Fibroblast of skin of right biceps (primary cell): ENCODE measurements at places on chromosomes 7 and 10.

GRCh38 chr7:2029936-2030335, 202.8 kb downstream of the MAD1L1 start:
- DNase-seq, result no peak

- DNase-seq, result no peak
Measured at GRCh38 chr7:123372368-123372767, 162.0 kb downstream of the IQUB start.

- no peak for DNase-seq
Measured at GRCh38 chr10:132149271-132149670, 37.5 kb upstream of the DPYSL4 start.

- DNase-seq, result peak; percentile 11
Measured at GRCh38 chr10:17687117-17687831, 43.3 kb downstream of the STAM start.

DNA sequence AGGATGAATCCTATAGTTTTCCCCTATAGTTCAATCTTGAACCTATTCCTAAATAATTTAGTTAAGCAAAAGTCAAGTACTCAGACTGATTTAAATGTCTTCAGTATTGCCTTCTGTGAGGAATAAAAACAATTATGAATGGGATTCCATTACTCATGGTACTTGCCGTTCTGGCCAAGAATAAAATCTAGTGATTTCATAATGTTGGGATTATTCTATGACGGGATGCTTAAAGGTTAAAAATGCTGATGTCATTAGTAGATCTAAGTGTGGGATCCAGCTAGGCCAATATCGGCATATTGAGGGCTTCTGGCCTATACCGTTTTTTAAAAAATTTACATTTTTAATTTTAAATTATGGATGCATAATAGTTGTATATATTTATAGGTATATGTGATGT, 5.3 kb downstream of the BPGM start:
- no peak for DNase-seq

GRCh38 chr7:107907790-107908189, 16.8 kb downstream of the DLD start:
- DNase-seq, result no peak

DNA sequence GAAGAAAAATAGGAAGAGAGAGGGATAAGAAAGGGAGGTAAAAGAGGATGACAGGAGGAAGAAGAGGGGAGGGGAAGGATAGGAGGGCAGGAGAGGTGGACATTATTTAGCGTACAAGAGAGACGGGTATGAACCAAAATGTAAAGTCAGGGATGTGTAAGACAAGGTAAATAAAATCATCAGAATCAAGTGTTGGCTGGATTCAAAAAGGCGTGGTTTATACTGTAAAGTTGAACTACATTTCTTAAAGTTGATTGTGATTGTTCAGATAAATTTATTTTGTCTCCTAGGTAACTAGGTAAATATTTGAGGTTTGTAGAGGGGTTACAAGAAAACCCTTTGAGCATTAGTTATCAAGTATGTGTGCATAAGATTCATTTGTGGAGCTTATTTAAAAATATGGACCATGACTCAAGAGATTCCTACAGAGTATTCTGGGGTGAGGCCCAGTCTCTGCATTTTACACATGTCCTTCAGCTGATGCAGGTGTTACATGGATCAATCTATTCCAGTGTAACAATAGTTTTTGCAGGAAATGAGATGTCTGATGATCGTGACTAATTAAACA, 512.1 kb upstream of the MBL2 start:
- no peak for DNase-seq

DNA sequence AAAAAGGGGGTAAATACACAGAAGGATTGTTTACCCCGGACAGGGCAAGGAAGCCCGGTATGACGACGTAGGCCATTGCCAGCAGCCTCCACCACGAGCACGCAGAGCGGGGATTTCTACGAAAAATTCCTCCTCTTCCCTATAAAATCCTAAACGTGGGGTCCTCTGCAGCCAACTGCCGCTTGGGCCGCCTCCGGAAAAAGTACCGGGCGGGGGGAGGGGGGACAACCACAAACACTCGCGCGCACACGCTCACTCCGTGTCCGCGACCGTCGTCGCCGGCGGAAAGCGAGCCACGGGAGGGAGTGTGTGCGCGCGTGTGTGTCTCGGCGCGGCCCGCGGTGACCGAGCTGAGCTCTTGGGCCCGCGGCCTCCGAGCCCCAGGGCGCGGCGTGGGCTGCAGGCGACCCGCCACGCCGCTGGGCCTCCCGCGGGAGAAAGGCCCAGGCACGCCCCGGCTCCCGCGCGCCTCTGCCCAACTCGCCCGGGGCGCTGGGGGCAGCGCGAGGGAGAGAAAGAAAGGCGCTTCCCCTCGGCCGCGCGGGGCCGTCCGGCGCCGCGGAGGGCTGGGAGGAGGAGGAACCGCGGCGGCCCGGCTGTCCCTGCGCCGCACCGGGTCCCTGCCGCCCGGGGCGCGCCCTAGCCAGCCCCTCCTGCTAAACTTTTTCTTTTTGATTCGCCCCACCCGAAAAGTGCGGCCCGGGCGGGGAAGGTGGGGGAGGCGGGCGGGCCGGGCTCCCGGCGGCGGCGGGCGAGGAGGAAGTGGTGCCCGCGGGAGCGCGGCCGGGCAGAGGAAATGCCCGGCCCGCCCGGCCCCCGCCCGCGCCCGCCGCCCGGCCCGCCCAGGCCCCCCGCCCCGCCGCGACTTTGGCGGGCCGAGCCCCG, 1.5 kb downstream of the CTBP2 start:
- peak; percentile 59 for DNase-seq

GRCh38 chr7:44473295-44473694, 17.2 kb downstream of the NUDCD3 start:
- DNase-seq, result peak; percentile 50

DNA sequence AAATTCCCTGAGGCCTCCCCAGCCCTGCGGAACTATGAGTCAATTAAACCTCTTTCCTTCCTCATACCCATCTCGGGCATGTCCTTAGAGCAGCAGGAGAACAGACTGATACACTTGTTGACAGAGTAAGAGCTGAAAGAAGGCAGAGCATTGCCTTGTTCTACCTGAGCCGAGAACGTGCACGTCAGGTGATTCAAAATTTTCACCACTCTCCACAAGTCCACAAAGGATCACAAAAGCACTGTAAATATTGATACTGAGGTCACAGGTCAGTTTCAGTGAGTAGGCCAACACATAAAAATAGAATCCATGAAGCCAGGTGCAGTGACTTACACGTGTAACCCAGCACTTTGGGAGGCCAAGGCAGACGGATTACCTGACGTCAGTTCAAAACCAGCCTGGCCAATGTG, 27.8 kb downstream of the DCLRE1C start:
- no peak for DNase-seq

- DNase-seq, result peak; percentile 26
Measured at GRCh38 chr7:116862951-116863670, 724 bp downstream of the CAPZA2 start.

DNA sequence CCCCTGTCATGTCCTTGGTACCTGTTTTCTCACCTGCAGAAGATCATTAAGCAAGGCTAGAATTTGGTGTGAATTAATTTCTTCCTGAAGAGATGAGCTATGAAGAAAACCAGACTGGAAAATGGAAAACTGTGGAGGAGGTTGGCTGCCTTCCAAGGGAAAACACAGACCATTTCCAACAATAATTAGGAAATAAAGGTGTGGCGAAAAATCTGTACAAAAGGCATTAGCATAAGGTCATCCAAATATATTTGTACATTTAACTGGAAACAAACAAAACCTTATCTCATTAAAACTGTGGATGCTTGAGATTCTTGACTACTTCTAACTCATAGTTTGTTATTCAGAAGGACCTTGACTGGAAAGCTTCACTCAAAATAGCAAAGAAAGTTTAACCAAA, 1.7 kb downstream of the STN1 start:
- DNase-seq, result no peak

DNA sequence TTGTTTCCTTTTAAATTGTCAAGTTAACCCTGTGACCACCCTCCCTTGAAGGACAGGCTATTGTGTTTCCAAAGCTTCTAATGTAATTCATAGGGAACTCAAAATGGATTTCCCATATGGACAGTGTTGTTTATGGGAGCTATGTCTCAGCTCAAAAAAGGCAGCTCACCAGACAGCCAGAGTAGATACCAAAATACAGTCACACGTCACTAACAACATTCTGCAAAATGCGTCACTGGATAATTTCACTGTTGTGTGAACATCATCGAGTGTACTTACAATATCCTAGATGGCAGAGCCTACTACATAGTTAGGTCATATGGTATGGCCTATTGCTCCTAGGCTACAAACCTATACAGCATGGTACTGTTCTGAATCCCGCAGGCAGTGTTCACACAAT, 97.4 kb downstream of the AVL9 start:
- no peak for DNase-seq

DNA sequence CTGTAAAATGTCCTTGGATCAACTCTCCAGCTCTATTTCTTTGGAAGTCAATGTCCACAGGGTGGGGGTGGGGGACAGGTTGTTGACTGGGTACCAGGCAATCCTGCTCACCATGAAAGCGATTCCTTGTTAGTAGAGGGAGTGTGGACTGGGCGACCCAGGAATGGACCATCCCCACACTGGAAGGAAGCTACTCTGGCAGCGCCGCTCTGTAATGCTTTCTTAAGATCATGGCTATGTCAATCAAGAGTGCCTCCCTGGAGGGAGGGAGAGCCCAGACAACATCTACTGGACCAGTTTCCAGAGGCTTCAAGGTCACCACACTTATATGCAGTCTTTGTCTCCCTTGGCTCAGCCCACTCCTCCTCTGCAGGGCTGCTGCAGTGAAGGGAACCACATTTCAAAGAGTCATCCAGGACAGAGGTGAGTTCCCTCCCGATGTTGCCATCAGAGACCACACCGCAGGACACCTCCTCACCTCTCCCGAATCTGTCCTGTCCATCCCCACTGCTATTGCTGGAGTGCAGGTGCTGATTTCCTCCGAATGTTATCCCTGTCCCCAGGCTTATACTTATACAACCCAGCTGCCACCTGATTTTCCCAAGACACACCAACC, 6.9 kb downstream of the GIMAP5 start:
- DNase-seq, result no peak

GRCh38 chr10:11154333-11154732, 136.7 kb downstream of the CELF2 start:
- DNase-seq, result peak; percentile 41

GRCh38 chr7:128233471-128233870, 7.6 kb upstream of the LEP start:
- DNase-seq, result no peak

- DNase-seq, result peak; percentile 7
Measured at GRCh38 chr10:71064413-71065118, 147.8 kb upstream of the UNC5B start.

DNA sequence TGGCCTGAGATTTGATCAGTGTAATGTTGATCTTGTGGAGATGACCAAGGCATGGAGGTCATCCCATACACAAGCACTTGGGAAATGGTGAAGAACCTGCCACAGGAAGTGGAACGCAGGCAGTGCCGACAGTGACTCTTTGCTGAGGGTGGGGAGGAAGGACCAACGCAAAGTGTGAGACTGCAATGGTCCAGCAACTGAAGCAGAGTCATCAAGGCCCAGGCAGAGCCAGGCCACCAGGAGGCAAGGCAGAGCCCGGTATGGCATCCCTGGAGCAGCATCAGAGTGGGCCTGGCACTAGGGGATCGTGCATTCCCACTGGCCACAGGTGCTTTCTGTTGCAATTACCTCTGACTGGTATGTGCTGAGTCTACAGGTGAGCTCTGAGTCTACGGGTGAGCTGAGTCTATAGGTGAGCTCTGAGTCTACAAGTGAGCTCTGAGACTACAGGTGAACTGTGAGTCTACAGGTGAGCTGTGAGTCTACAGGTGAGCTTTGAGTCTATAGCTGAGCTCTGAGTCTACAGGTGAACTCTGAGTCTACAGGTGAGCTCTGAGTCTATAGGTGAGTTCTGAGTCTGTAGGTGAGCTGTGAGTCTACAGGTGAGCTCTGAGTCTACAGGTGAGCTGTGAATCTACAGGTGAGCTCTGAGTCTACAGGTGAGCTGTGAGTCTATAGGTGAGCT, 132.9 kb downstream of the KLF6 start:
- DNase-seq, result no peak

DNA sequence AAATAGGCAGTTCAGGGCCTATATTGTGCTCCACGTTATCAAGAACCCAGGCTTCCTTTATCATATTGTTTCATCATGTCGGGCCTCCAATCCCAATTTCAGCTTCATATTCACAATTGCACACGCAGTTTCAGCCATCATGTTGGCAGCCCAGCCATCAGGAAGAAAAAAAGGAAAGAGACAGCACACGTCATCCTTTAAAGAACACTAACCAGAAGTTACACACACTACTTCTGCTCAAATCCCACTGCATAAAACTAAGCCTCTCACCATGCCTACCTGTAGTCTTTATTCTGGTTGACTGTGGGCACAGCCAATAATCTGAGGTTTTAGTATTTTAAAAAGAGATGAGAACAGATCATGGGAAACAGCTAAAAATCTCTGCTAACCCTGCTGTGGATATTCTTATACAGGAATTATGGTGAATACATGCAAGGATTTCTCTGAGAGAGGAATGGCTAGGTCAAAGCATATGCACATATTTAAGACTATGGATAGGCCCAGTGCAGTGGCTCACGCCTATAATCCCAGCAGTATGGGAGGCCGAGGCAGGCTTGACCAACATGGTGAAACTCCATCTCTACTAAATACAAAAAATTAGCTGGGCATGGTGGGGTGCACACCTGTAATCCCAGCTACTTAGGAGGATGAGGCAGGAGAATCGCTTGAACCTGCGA, 534.4 kb downstream of the ETV1 start:
- DNase-seq, result no peak

GRCh38 chr10:80590585-80591125, 53.0 kb downstream of the SH2D4B start:
- DNase-seq, result no peak

- DNase-seq, result no peak
Measured at GRCh38 chr10:109689785-109690184, 233.5 kb downstream of the XPNPEP1 start.

DNA sequence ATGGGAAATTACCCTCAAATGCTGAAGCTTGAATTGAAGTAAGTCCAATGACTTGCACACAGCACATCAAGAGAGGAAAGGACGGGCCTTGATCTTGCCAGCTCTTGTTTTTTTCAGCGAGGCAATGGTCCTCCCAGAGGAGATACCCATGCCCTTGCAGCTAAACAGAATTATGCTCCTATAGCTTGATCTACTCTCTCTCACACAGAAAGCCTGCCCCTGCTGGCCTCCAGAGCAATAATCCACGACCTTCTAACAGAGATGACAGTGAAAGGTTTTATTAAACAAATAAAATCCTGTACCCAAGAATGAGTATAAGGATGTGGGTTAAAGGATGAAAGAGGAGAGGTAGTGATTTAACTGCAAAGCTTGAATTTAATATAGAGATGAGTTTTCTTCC, 268.0 kb downstream of the ADRA2A start:
- no peak for DNase-seq
